Testis (tissue), 5 donors: ENCODE measurements at places on chromosomes 11 and 22. TPM values are rescaled to one million over a fixed set of nuclear protein-coding genes. Genes with fewer than 3 reads are reported as not detected.

RTN4R gene
- total RNA-seq, result 5.1 TPM

- H3K4me1 ChIP-seq, result peaks cover 14% of the 10 kb centered on the region
- H3K36me3 ChIP-seq, result no peaks in the 10 kb centered on the region
- peak overlapping the region; percentile 90 for H3K27ac ChIP-seq
- no peaks in the 10 kb centered on the region for H3K27me3 ChIP-seq
- no peak overlapping the region for H3K4me3 ChIP-seq
These were observed 15.1 kb downstream of the TMEM184B start for GRCh38 chr22:38257650-38258250.

DNA sequence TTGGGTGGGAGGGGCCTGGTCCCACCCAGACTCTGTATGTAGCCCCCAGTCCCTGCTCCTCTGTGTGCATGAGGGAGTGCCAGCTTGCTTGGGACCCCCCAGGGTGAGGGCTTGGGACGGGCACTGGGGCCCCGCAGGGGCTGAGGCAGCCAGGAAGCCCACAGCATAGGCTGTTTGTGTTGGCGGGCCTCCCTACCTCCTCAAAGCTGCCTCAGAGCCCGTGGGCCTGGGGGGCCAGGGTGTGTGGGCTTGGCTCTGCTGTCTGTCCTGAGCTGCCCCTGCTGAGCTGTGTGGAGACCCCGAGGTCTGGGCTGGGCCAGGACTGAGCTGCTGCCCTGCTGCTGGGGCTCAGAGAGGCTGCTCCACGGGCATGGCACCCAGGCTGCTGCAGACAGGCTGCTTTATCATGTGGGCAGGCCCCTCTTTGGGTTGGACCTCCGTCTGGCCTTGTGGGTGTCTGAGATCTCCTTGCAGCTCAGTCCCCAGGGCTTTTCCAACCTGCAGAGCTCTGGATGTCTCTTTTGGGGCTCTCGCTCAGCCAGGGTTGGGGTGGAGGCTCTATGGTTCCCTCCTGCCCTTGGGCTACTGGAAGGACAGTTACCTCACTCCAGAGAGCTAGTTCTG is 3.3 kb downstream of the TSPAN4 start:
- no peak for DNase-seq
- no peaks in the 10 kb centered on the region for H3K27me3 ChIP-seq
- H3K36me3 ChIP-seq, result no peaks in the 10 kb centered on the region
- no peak overlapping the region for H3K4me3 ChIP-seq

- no peak overlapping the region for H3K27ac ChIP-seq
- peaks cover 9% of the 10 kb centered on the region for H3K4me1 ChIP-seq
- H3K36me3 ChIP-seq, result no peaks in the 10 kb centered on the region
- H3K27me3 ChIP-seq, result no peaks in the 10 kb centered on the region
- no peak for DNase-seq
These were observed 6.4 kb upstream of the EHF start for GRCh38 chr11:34614344-34615104.

GRCh38 chr22:35354068-35354467 is 26.8 kb upstream of the HMOX1 start:
- H3K4me1 ChIP-seq, result peaks cover 6% of the 10 kb centered on the region
- H3K4me3 ChIP-seq, result no peak overlapping the region
- no peaks in the 10 kb centered on the region for H3K36me3 ChIP-seq
- no peak for DNase-seq

- no peak overlapping the region for H3K4me3 ChIP-seq
- no peak overlapping the region for H3K27ac ChIP-seq
- H3K36me3 ChIP-seq, result no peaks in the 10 kb centered on the region
- no peaks in the 10 kb centered on the region for H3K27me3 ChIP-seq
- no peaks in the 10 kb centered on the region for H3K4me1 ChIP-seq
- no peak for DNase-seq
These were observed 30.5 kb downstream of the PLA2G6 start for GRCh38 chr22:38151126-38151500.

DNA sequence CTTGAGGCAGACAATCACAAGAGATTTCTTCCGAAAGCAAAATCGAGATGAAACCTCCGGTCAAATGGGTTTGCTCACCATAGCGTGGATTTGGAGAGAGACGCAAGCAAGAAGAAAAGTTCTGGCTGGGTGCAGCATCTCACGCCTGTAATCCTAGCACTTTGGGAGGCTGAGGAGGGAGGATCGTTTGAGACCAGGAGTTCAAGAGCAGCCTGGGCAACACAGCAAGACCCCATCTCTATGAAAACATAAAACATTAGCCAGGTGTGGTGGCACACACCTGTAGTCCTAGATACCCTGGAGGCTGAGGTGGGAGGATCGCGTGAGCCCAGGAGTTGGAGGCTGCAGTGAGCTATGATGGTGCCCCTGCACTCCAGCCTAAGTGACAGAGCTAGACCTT is 24.4 kb downstream of the MN1 start:
- no peak overlapping the region for H3K4me3 ChIP-seq
- H3K4me1 ChIP-seq, result peaks cover 14% of the 10 kb centered on the region
- no peak for DNase-seq

OR52A1 gene
- total RNA-seq, result 0.47 TPM

- no peak for DNase-seq
- no peak overlapping the region for H3K4me3 ChIP-seq
- no peak overlapping the region for H3K27ac ChIP-seq
- no peaks in the 10 kb centered on the region for H3K4me1 ChIP-seq
These were observed 10.9 kb upstream of the FGF3 start for GRCh38 chr11:69830086-69830485.

- no peak overlapping the region for H3K4me3 ChIP-seq
- H3K4me1 ChIP-seq, result peaks cover 41% of the 10 kb centered on the region
- no peak overlapping the region for H3K27ac ChIP-seq
- H3K36me3 ChIP-seq, result no peaks in the 10 kb centered on the region
- no peak for DNase-seq
These were observed 38.2 kb downstream of the BRD1 start for GRCh38 chr22:49789289-49790141.
